AG09309 (cell line): ENCODE measurements at places on chromosomes 6 and 20.

DNA sequence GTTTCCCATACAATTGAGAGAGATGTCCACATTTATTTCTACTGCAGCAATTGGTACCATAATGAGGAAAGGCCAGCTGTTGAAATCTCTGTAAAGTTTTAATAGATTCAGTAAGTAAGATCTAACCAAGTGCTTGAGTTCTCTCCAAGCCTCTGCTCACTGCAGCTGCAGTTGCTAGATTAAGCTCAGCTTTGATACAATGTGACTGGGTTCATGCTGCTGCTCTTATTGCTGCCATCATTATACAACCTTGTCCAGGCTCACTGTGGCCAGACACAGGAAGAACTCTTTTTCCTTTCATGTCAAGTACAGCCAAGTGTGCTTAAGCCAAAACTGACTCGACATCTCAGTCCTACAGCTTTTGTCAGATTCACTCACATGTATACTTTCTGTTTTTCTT is 423.5 kb downstream of the GJA1 start:
- no peak for DNase-seq

DNA sequence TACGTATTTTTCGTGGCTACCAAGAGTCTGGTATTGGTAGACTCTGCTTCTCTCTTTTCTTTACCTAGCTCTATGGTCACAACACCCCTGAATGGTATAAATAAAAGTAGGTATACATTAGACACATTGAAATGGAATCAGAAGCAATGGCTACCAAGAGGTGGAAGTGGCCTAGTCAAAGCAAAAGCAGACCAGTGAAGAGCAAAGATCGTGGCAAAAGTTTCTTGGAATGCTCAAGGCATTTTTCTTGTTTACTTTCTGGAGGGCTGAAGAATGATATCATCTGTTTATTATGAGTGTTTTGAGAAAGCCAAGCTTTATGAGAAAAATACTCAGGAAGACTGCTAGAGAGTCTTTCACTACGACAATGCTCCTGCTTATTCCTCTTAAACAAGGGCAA is 28.6 kb upstream of the MOCS1 start:
- DNase-seq: no peak

- no peak for DNase-seq
Observed at GRCh38 chr6:154953644-154954043, 41.5 kb upstream of the TIAM2 start.

DNA sequence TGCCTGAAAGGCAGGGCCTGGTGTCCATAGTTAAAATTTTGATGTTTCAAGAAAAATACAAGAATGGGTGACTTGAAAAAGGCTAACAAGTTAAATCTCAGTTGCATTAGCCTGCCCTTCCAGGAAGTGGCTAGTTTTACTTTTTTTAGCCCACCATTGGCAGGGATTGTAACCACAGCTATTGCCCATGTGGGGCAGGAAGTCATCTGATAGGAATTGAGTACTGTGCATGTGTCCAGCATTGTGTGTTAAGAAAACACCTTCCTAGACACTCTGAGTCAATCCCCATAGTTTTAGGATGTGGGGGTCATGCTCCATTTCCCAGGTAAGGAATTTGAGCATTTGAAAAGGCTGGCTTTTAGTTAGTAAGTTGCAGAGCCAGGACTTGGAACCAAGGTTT is 26.9 kb downstream of the LYRM2 start:
- no peak for DNase-seq

- DNase-seq: no peak
Observed at GRCh38 chr6:14944593-14944992, 301.3 kb upstream of the JARID2 start.

DNA sequence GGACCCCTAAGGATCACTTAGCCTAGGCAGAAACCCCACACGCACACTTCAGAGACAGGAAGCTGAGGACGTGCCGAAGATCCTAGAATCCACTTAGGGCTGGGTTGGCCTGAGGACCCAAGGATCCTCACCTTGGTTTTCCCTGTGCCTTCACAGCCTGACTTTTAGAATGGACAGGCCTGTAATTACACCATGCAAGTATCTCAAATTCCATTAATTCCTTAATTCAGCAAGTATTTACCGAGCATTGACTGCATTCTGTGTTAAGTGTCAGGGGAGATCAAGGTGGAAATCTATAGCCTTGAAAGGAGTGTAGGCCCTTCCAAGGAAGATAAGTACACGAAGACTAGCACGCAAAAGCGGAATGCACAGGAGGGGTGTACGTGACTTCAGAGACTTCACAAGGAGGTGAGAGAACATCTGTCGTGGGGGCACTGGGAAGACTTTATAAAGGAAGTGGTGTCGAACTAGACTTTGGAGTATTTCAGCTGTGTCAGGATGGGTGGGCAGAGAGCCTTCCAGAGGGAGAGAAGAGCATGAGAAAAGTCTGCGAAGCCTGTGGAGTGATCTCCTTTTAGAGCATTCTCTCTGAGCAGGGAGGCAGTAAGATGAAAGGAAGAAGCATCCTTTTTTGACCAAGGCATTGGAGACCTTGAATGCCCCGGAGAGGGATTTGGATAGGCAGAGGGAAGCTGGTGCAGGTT is 4.0 kb downstream of the DSP start:
- DNase-seq: no peak

GRCh38 chr20:20229595-20229994 is 138.3 kb upstream of the INSM1 start:
- DNase-seq: no peak

DNA sequence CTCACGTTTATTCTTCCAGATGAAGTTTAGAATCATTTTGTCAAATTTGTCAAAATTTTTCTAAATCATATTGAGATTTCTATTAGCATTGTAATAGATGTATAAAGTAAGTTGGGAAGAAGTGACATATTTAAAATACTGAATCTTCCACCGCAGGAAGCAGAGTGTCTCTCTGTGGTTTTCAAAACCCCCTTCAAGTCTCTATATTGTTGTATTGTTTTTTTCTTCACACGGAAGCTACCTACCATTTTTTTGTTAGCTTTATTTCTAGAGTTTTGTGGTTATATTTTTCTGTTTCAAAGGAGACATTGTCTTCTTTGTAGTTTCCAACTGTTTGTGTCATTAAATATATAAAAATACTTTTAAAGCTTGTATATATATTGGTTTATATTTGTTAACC is 188.6 kb downstream of the ZDHHC14 start:
- DNase-seq: no peak

GRCh38 chr20:36717657-36718056 is 28.2 kb downstream of the NDRG3 start:
- DNase-seq: no peak

- DNase-seq: no peak
Observed at GRCh38 chr6:67594366-67594765, 1040.7 kb upstream of the ADGRB3 start.

GRCh38 chr6:22155551-22155950 is 141.3 kb downstream of the PRL start:
- no peak for DNase-seq

GRCh38 chr6:169529931-169530751 is 171.7 kb downstream of the WDR27 start:
- peak; percentile 74 for DNase-seq

- no peak for DNase-seq
Observed at GRCh38 chr6:72406517-72406916, 215.3 kb upstream of the KCNQ5 start.

DNA sequence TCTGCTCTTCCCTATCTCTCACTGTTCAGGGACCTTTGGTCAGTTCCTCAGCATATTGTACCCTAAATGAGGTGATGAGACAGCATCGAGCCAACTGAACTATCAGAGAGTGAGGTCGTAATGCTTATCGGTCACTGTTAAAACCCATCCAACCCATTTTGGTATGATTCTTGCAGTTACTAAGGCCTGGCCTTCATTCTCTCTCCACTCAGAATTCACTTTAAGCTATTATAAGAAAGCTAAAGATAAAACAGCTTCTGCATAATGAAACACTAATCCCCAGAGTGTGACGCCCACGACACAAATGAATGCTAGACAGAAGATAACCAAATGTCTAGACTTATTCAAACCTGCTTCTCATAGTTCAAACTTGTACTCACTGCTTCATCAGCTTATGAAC is 175.8 kb downstream of the GMPR start:
- no peak for DNase-seq

DNA sequence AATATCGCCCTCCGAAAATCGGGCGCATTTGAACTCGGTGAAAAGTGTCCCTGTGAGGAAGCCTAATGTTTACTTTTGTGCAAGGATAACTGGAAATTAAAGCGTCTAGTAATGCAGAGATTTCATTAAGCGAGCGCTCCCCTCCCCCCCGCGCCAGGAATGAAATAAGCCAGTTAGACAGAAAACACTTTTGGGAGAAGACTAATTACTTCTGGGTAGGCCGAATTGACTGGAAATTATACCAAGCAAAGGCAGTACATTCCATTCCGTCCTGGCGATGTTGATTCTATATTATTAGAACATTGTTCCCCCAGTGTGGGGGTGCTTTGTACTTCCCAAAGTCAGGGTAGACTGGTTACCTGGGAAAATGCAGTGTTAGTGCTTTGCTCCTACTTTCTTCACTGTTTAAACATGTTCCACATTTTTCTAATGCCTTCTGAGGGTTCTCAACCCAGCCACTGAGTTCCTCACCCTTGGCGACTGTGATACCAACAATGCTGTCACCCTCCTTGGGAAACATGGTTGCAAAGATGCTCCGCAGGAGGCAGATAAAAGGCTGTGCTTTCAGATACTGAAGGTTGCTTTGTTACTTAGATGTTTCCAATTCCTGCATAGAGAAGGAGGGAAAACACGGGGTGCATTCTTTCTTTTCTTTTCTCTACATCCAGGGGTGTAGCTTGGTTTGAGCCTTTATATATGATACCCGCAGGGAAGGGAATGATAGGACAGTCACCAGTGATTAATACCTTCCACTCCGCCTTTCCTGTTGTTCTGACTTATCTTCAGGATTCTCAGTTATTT is 2.6 kb downstream of the GJA1 start:
- DNase-seq: no peak

DNA sequence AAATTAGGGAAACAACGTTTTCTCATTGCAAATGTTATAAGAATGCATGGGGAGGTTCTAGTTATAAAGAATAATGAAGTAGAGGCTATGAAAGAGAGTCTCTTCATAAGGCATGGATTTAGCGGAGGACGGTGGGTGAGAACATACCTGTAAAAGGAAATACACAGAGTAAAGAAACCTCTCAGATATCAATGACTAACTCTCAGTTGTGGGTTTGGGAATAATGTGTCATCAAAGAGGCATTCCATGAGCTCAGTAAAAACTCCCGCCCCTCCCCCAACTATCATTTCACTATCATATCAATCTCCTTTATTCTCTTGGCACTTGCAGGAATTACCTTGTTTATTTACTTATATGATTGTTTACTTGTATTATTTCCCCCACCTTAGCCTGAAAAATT is 695.4 kb downstream of the PTPRT start:
- DNase-seq: no peak

DNA sequence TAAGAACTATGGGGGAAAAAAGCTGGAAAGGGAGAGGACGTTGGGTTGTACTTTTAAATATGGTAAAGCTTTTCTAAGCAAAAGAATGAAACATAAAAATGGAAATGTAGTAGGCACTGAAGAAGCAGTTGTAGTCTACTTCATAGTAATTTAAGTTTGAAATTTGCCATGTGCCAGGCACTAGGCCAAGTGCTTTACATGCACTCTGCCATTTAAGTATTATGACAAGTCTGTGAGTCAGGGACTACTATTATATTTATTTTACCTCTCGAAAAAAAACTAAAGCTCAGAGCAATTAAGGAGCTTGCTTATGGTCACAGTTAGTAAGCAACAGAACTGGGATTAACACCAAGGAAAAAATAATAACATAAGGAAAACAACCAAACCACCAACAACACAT is 257.8 kb downstream of the GMDS start:
- peak; percentile 40 for DNase-seq

DNA sequence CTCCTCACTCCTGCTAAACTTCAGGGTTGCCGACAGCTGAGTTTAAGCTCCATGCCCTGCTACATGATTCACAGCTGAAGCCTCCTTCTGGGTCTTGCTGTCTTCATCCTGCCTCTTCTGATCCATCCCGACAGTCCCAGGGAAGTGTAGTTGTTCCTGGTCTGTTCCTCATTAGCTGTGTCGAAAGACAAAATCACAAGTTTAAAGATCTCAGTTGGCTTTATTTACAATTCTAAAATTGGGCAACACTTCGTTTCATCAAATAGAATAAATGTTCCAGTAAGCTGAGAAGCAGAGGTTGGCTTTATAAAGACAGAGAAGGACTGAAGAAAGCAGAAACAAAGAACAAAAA is 4.1 kb upstream of the SLC2A10 start:
- DNase-seq: peak; percentile 88

DNA sequence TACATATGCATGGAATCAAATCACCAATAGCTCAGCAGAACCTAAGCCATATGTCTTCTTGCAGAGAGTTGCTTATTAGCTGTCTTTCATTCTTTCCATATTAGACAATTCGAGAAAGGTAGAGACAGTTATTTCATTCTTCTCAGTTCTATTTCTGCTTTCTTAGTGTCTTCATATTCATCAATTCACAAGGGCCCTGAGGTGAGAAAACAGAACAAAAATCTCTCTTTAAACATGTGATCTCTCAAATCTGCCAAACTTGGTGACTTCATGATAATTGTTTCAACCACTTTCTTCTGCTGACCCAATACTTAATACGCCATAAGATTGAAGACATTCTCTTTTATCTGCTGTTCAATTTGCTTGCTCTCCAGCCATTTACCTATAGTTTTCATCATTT is 229.7 kb upstream of the MARCKS start:
- no peak for DNase-seq

DNA sequence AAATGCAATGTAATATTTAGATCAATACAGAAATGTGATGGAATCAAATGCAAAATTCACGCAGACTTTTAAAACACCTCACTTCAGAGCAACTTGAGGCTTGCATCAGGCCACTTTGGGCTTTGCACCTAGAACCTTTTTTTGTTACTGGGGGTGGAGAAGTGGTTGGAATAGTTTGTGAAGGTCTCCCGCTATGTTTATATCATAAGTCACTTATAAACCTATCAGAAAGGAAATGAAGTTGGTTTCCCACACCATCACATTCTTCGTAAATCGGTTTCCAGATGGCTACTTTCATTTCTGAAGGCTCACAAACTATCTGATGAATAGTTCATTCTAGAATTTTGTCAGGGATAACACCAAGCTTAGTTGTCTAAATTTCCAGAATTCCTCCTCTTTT is 74.8 kb downstream of the PKHD1 start:
- DNase-seq: no peak

GRCh38 chr6:21395121-21395520 is 198.4 kb upstream of the SOX4 start:
- DNase-seq: no peak

DNA sequence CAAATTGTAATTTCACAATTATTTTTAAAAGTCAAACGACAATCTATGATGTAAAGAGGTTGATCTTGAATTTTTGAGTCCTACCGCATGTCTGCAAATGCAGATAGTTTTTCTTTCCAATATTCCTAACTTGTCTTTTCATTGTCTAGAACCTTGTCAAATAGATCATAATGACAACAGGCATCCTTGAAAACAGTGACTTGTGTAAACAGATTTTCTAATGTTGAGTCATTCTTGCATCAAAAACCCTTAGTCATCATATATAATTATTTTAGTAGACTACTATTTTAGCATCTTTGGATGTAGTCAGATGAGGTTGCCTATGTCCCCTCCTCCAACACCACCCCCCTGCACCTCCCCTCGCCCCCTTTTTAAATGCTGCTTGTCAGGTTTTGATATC is 43.8 kb downstream of the BMP6 start:
- DNase-seq: no peak

- DNase-seq: no peak
Observed at GRCh38 chr6:111521497-111522270, 38.7 kb upstream of the REV3L start.
